ENCODE measurements at places on chromosomes 4 and X.
A peak's percentile ranks its signal among the peaks of the same experiment; 100 is the strongest.

- DNase-seq = no peak
Observed at GRCh38 chr4:142598132-142598531, 248.0 kb downstream of the INPP4B start.

DNA sequence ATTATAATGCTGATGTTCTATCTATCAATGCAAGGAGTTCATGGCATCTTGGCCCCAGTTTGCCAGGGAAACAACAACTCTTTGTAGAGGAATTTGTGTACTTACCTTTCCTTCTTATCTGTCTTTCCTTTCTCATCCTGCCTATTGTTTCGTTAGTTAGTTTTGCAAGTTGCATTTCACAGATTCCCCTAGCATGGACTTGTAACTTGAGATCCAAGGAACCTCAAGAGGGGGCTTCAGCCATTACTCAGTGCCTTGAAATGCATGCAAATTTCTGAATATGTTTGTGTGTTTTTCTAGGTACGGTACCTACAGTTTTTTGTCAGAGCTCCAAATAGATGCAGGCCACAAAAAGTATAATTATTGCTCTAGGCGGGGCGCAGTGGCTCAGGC, 203.6 kb downstream of the LDB2 start:
- DNase-seq = no peak

GRCh38 chr4:7701866-7702649, 237.6 kb downstream of the AFAP1 start:
- no peak for DNase-seq

DNA sequence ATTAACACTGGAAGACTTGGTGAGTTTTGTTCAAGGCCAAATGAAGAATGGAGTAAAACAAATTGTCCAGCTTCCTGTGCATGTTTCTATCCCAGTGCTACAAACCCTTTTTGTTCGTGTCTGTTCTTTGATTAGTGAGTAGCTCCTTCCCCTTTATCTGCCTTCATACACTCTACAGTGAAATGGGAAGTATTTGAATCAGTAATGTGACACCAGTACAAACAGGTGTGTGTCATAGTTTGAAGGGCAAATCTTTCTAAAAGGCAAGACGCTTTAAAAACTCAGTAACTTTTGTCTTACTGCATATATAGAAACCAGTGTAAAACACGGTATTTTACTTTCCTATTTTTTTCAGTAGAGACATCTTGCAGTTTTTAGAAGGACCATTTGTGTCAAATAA, 5.9 kb downstream of the ARHGEF38 start:
- DNase-seq = no peak

- no peak for DNase-seq
Observed at GRCh38 chr4:76920715-76921114, 22.8 kb upstream of the SOWAHB start.

- no peak for DNase-seq
Observed at GRCh38 chr4:22338796-22339195, 177.1 kb downstream of the ADGRA3 start.

GRCh38 chrX:41522081-41522480, 74.9 kb downstream of the NYX start:
- DNase-seq = no peak

DNA sequence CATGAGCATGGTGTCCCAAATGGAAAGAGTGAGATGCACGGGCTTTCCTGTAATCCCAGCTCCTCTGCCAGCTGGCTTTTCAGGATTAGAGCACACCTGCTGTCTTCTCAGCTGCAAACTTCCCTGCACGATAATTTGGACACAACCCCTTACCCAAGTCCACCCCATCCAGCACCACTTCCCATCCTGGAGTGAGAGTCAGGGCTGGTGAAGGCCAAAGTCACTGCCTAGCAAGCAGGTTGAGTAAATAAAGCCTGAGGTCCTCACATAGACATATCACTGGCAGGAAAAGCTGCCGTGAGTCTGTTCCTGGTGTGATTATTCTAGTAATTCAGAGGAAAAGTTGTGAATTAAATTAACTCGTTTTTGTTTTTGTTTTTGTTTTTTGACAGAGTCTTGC, 113.9 kb upstream of the MBNL3 start:
- DNase-seq = no peak

DNA sequence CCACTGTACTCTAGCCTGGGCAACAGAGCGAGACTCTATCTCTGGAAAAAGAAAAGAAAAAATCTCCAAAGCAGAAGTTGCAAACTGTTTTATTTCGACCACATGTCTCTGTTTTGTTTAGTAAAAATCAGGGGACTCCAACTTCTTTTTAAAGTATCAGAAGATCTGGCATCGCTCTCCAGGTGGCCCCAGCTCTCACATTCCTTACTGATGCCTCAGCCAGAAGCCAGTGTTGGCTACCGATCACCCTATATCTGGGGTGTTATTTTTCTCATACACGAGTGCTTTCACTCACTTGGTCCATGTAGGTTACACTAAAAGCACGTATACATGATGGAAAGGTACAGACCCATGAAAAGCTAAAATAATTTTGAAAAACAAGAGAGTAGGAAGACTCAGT, 8.3 kb downstream of the MPP1 start:
- no peak for DNase-seq

GRCh38 chrX:78124307-78124706, 15.1 kb downstream of the TAF9B start:
- DNase-seq = no peak

GRCh38 chrX:39667736-39668482, 429.8 kb downstream of the BCOR start:
- no peak for DNase-seq

GRCh38 chr4:38333219-38333618, 330.8 kb upstream of the KLF3 start:
- DNase-seq = no peak

DNA sequence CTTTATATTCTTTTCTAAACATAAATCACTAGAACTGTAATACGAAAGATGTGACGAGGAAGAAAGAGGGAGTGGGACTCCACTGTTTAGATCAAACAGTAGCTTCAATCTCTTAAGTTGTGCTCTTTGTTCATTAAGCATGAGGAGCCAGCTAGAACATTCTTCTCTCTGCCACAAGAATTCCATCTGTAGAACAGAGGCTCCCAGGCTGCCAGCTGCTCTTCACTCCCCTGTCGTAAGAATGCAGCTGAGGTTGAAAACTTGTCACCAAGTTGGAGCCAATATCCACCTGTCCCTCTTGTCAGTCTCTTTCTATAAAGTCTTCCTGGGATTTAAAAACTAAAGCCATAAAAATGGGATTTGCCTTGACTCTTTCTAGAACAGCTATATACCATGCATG, 65.0 kb upstream of the SEC24B start:
- DNase-seq = no peak

DNA sequence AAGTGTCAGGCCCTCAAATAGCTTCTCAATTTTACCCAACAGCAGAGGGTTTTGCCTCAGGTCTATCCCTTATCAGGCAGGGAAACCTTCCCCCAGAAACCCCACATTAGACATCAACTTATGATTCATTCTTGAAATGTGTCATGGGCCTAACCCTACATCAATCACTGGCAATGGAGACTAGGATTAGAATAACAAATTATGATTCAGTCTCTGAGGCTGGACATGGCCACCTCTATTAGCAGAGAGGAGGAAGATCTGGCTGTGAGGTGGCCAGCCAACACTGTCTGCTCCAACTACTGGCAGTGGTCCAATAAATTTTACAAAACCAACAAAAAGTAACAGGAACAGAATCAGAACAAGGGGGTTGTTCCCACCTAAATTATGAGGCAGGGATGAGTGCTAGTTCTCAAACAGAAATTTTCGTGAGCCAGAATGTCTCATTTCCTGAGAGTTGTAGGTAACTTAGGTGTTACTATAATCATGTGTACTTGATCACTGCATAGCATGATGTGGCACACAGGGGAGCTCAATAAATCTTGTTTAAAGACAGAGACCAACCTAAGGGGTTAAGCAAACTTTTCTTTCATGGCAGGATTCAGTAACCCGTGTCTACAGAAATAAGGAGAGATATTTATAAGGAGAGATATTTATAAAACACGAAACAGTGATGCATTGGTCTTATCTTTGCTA, 126.8 kb downstream of the NFKB1 start:
- no peak for DNase-seq

GRCh38 chrX:106606571-106606970, 5.2 kb upstream of the RADX start:
- DNase-seq = no peak

- no peak for DNase-seq
Observed at GRCh38 chrX:67601771-67602170, 58.0 kb downstream of the AR start.

DNA sequence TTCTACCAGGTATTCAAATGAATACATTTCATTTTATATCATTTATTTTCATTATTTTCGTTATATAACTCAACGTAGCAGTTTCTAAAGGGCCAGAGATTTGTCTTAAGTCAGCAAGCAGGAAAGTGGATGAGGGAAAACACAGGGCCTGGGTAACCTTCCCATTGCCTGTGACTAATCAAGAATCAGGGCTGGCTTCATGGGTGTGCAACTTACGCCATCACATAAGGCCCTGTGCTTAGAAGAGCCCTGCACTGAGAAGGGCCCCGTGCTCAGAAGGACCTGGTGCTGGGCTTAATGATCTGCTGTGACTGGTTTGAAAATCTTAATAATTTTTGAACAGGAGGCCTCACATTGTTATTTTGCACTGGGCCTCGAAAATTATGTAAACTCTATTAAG, 65.4 kb upstream of the FAM9C start:
- DNase-seq = no peak

DNA sequence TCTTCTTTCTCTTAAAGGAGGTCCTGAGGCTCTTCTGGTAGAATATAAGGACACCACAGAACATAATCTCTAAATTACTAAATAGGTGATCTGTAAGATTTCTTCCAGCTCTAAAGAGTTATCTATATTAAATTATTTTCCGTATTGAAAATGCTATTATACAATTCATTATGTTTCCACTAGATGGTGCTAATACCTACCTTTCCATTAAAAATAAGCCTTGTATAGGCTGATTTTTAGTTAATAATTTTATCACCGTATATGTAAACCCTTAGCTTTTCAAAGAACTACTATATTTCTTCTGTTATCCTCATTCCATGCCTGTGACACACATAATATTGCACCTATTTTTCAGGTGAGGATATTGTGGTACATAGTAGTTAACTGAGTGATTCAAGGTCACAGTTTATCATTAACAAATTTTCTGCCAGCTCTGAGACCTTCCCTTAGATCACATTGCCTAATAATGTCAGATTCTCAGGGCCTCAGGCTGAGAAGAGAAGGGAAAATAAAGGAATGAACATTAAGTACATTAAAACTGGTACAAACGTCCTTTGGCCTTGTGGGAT, 138.8 kb downstream of the TEX11 start:
- no peak for DNase-seq

DNA sequence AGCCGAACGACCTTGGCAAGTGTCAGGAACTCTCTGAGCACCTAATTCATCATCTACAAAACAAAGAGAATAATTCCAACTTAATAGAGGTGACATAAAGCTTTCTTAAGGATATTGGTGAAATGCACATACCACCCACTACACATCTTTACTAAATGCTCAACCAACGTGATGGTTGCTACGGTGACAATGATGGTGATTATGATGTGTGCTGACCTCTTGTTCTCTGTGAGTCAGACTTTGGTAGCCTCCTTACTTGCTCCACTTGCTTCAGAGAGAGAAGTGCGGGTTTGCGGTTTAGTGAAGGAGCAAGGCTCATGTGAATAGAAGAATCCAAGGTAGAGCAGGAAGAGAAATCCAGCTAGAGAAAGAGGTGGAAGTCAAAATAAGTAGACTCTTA, 52.8 kb upstream of the CLNK start:
- DNase-seq = no peak

GRCh38 chr4:76029300-76029699, 6.0 kb upstream of the CXCL10 start:
- no peak for DNase-seq

DNA sequence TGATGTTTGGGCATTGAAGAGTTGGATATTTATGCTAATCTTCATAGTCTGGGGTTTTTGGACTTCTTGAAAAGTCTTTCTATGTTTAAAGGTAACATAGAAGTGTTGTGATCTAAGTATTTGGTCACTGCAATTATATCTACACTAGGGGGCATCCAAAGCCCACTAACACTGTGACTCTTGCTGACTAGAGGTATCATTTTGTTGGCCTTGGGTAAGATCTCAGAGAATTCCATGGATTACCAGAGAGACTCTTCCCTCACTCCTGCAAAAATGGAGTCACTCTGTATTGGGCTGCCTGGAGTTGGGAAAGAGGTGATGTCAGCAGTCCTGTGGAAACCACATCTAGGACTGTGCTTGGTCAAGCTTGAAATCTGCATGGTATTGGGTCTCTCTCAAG, 1077.6 kb downstream of the FAM133A start:
- no peak for DNase-seq

GRCh38 chrX:70754169-70754848, 154.2 kb downstream of the TEX11 start:
- DNase-seq = peak; percentile 24

DNA sequence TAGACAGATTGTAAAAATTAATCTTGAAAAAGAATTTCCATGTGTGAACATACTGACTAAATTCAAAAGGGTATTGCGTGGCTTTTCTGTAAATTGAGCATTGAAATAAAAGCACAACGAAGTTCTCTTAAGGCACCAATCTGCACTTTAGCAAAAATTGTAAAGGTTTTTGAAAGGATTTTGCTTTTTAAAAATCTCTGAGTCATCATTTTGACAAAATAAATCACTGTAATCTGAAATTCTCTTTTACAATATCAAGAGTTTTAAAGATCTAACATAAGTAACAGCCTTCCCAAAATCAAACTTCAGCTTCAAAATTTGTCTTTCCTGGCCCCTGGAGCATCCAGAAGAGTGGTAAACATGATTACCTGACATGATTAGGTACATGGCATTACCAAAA, 830.9 kb upstream of the AGA start:
- DNase-seq = no peak

DNA sequence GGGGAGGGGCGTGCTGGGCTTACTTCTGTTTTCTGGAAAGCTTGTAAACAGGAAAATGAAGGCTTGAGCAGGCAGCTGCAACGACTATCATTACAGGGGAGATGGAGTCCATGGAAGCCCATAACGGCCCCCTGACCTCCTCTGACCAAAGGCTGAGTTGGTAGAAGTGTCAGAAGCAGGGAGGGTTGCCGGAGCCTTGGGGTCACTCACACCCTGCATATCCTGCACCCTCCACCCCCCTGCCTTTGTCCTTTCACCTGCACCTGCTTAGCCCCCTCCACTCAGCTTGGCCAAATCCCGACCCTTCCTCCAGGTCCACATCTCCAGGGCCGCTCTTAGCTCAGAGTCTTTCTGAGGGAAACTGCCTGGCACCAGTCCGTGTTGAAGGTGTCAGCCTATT, 12.5 kb upstream of the MSX1 start:
- no peak for DNase-seq

DNA sequence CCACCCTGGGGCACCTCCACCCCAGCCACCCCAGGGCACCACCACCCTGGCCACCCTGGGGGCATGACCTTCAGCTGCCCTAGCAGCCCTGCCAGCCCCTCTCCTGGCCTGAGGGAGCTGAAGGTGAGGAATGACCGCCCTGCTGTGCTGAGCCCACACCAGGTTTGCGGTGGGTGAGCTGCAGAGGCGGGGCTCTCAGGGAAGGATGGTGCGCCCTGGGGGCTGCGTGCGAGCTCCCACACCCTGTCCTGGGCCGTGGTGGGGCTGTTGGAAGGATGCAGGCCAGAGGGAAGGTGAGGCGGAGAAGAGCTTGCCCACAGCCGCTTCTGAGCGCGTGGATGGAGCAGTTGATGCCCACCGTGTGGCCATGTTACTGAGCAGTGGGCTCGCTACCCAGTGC, 17.7 kb downstream of the UVSSA start:
- DNase-seq = no peak

Measured in stimulated activated CD8-positive, alpha-beta memory T cell treated with anti-CD3 and anti-CD28 coated beads, Interleukin-4, amount 100 ng/mL, for 48 hours (primary cell).